HEK293T (cell line): ENCODE measurements at places on chromosomes 13 and 19.

DNA sequence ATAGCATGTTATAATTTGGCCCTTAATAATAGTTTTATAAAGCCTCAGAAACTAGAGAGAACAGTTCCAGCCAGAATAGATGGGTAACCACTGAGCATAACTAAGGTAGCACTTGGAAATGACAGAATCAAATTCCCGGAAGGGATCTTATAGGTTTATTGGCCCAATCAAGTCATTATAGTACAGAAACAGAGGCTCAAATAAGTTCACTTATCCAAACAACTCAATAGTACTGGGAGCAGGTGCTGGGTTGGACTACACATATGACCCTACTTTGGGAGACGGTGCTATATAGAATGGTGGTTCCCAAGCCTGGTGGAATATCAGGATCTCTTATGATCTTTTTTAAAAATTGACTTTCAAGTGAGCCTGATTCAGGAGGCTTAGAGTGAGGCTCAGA, 32.7 kb upstream of the OLFM4 start:
- DNase-seq, result no peak

DNA sequence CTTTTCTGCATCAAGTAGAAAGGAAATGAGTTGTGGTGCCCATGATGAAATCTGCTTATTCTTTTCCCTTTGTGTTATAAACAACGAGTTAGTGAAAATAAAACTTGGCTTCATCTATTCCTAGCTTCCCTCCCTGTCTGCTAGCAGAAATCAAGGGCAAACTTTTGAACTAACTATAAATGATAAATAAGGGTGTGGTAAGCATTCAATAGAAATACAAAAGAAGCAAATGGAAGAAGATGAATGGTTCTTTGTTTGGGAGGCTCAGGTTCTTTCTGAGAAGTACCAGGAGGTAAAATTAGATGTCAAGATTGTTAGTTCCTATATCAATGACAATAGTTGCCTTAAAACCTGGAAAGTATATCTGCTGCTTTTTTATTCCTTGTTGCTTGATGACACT, 275.3 kb upstream of the PRR20A start:
- DNase-seq, result no peak

GRCh38 chr13:57137585-57137984, 3.1 kb upstream of the PRR20A start:
- no peak for DNase-seq

DNA sequence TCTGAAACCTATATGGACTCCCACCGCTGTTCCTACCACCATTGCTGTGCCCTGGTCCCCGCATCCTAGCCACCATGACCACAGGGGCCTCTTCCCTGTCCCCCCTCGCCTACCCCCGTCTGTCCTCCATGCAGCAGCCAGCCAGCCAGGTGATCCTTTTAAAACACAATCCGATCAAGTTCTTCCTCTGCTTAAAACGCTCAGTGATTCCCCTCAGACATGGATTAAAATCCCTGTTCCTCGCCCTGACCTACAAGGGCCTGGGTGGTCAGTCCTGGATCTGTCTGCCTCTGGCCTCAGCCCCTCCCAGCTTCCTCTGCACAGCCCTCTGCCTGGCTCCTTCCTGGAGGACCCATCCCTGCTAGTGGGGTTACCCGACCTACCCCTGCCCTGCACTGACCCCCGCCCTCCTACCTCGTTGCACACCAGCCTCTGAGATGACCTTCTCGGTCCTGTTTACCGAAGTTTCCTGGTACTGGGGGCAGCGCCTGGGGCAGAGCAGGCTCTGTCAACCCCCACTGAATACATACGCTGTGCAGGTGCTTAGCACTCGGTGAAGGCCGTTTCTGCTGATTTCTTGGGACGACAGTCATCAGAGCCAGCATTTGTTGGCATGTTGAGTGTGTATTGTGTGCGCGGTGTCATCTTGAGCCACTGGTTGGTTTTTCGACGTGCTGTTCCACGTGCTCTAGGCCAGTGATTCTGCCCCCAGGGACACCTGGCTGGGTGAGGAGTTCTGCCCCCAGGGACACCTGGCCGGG, 14.7 kb upstream of the LENG8 start:
- no peak for DNase-seq

GRCh38 chr13:76725211-76725610, 161.0 kb downstream of the KCTD12 start:
- DNase-seq, result no peak

DNA sequence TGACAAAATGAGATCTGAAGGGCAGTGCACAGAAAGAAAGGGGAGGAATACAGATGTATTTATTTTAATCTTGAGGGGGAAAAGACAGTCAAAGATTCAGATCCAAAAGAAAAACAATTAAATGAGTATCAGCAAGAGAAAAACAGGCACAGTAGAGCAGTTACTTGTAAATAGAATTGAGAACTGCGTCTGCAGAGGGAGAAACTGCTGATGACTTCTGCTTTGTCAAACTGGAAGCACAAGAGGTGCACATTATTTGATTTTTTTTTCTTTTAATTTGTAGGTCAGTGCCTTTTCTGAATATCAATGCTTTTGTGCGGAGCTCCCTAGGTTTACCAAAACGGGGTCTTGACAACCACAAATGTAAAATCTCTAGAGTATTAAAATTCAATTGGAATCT, 37.3 kb downstream of the EFNB2 start:
- DNase-seq, result no peak

DNA sequence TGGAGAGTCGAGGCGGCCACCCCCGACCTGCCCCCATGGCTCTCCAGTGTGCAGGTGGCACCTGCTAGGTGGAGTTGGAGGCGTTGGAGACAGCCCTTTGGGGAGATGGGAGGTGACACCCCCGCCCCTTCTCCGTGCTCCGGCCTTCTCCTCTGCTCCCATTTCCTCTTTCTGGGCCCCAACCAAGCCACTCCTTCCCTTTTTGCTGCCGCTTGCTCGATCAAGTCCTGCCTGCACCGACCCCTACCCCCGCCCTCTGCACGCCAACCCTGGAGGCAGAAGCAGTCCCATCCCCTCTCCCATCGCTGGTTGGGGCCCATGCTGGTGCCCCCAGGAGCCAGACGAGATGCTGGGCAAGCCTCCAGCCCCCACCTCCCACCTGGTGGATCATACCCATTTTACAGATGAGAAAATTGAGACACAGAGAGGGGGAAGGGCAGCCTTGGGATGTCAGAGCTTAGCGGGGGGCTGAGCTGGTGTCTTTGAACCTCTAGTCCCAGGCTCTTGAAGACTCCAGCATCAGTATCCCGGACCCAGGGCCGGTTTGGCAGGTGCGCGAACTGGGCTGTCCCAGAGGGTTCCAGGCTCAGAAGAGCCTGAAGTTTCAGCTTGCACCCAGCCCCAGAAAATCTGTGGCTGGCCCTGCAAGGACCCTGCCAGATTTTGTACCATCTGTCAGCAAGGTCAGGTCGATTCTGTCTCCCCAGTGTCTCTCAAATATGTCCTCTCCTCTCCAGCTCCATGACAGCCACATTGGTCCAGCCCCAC, 10.3 kb downstream of the GNA15 start:
- DNase-seq, result no peak

- no peak for DNase-seq
These were observed 1491.0 kb upstream of the MIR17HG start for GRCh38 chr13:89856512-89856911.

DNA sequence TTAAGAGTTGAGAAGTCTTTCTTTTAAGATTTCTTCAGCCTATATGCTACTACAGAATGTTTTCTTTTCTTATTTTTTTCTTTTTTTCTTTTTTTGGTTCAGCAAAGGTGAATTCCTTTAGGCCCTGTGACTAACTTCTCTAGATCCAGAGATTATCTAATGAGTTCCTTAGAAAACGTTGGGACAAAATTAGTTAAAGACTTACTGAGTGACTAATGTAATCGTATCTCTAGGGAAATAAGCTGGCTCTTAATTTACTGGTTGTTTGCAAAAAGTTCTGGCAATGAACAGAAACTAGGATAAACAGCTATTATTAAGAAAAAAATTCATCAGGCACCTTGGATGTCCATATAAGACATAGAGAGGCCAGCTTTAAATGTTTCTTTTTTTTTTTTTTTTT, 30.7 kb upstream of the CSNK1A1L start:
- no peak for DNase-seq

DNA sequence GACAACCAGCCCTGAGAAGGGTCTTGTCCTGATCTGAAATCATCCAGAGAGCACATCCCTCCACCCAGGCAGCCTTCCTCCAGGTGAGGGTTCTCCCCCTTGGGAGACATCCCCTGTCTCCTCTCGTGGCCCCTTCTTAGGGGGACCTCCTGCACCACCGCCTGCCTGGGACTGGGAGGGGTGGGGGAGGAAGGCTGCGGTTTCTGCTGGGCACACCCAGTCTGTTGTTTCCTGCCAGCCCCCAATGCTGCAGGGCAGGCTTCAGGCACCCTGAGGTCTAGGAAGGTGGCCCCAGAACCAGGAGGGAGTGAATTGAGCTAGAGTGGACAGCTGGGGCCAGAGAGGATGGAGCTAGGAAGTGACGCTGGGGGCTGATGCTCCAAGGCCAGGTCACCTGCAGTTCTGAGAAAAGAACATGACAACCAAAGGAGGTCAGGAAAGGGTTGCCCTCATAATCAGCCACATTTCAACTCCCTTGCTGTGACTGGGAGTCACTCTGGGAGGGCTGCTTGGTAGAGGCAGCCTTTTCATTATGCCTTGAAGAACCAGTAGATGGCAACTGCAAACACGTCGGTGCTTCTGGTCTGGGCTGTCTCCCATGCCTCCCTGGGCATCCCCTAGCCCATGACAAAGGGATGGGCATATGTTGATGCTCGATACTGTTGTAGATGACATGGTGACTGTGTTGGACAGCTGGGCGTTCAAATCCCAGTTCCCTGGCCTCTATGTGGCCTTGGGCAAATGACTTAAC, 1.4 kb downstream of the ARHGEF18 start:
- no peak for DNase-seq

DNA sequence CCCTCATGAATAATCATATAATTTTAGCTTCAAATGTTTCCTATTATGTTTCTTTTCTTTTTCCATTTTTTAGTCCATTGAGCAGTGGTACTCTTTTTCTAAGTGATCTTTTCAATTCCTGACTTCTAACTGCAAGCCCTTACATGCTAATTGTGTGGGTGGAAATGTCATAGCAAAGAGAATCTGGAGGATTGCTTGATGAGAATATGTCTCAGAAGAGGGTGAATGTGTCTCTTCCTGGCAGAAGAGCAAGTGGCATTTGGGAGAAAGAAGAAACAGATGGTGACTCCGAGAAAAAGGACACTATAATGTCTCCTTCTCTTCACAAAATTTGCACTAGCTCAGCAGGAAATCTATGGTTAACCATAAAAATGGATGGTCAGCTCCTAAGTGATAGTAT, 2320.0 kb downstream of the PCDH9 start:
- no peak for DNase-seq

GRCh38 chr19:33769208-33769607, 27.5 kb upstream of the KCTD15 start:
- no peak for DNase-seq

GRCh38 chr19:27822336-27822735, 1390.6 kb downstream of the UQCRFS1 start:
- DNase-seq, result no peak

DNA sequence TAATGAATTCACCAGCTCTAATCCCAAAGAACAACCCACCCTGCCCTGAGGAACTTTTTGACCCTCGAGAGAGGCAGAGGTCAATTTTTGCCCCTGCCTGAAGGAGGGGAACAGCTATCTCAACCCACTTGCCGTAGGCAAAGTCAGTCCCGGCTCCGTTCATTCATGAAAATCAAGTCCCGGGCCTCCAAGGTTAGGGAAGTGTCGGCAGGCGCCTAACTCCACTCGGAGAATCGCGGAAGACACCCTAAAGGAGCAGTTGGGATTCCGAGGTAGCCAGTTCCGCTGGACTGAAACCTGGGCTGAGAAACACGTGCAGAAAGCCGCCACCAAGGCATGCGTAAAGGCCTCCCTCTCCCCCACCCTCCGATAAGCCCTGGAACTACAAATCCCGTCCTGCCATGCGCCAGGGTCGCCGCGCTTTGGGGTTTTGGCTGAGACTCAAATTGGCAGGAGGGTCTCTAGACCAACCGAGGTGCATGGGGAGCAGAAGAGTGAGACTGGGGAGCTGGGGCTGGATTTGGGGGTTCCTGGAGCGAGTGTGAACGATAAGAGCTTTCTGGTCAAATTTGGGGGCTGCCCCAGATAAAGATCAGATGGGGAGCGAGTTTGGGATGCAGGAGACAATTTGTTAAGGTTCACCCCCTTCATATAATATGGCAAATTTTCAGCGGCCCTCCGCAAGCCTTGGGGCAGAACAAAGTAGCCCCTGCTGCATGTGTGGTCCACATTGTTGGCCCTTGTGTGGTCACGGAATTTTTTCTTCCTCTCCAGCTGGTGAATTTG, at the start of gene TNPO2:
Gene TNPO2, minus strand, starts transcription at position 292 of the 786 bp plus-strand sequence. CDS start 2,955 bp downstream, outside the sequence.
- peak; percentile 71 for DNase-seq

DNA sequence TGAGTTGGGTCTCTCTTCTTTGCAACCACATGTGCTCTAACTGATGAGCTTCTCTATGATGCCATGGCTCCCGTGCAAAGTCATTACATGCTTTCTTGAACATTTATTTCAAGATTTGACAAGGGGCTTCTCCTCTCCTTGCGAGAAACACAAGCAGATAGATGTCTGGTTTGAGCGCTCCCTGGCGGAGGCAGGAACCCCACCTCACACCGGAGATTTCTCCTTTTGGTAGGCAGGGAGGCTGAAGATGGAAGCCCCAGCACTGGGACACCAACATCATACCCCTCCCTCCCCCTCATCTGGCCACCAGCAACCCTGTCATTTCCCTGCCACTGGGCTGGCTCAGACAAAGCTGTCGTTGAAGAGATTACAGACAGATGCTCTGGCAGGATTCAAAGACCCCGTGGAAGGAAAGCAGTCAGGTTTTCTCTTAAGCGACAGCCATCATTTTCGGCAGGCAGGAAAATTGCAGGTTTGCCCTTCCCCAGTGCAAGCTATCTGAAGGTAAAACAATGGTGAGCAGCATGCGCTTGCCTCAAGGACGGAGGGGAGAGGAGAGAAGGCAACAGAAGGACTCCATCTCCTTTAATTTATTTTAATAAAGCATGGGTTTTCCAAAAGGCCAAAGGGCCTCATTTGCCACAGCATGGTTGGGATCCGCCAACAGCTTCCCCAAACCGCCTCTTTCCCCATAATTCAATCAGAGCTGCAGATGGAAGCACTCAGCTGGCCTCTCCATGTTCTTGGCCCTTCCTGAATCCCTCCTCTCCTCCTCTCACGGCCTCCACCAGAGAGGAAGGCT, 344.1 kb upstream of the TSHZ3 start:
- no peak for DNase-seq

GRCh38 chr13:92407858-92408257, 818.7 kb upstream of the GPC6 start:
- no peak for DNase-seq

DNA sequence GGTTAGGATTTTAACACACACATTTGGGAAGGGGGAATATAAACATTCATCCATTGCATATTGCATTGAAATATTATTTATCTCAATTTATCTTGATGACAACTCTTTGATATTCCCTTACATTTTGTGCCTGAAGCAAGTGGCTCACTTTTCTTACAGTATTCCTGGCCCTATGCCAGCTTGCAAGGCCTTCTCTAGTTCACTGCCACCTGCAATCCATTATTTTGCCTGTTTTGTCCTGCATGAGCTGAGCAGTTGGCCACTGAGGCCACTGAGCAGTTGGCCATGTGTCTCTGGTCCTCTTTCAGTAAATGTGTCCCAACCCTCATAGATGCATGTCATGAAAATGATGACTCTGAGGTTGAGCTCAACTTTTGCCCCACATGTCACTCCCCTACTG, 49.8 kb downstream of the CBY2 start:
- no peak for DNase-seq
